ENCODE measurements at places on chromosomes 1 and 21. TPM values are rescaled to one million over a fixed set of nuclear protein-coding genes. Genes with fewer than 3 reads are reported as not detected.

- no peaks in the 10 kb centered on the region for H3K36me3 ChIP-seq
- no peaks in the 10 kb centered on the region for H3K27me3 ChIP-seq
- H3K4me1 ChIP-seq: no peaks in the 10 kb centered on the region
- H3K4me3 ChIP-seq: no peak overlapping the region
- no peak overlapping the region for H3K27ac ChIP-seq
Measured at GRCh38 chr1:59805554-59805953, 9.2 kb upstream of the HOOK1 start.

Gene PAQR7
- polyA plus RNA-seq: 2.7 TPM

- no peaks in the 10 kb centered on the region for H3K4me1 ChIP-seq
- H3K36me3 ChIP-seq: no peaks in the 10 kb centered on the region
- no peaks in the 10 kb centered on the region for H3K27me3 ChIP-seq
- no peak overlapping the region for H3K27ac ChIP-seq
Measured at GRCh38 chr1:95948023-95948422, 714.0 kb downstream of the RWDD3 start.

Gene FCRL1
- polyA plus RNA-seq: 953 TPM

DNA sequence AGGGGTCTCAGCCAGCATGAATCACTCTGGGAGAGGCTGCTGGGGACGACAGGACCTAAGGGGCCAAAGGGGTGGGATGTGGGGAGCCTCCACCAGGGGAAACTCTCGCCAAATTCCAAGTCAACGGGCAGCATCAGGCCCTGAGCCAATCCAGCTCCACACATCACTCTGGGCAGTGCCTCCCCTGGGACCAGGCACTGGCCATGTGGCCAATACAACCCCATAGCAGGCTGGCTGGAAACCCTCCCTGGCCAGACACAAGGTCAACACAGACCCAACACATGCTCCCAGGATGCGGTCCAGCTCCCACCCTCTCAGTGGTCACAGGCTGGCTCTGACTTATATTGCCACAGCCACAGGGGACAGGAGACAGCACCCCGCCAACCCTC lies 60.0 kb downstream of the MEGF6 start:
- H3K27me3 ChIP-seq: no peaks in the 10 kb centered on the region
- no peaks in the 10 kb centered on the region for H3K36me3 ChIP-seq
- H3K4me1 ChIP-seq: no peaks in the 10 kb centered on the region
- H3K4me3 ChIP-seq: no peak overlapping the region

GRCh38 chr1:167790117-167790516 lies 68.3 kb downstream of the MPZL1 start:
- H3K4me3 ChIP-seq: no peak overlapping the region
- no peaks in the 10 kb centered on the region for H3K36me3 ChIP-seq
- DNase-seq: no peak
- H3K27ac ChIP-seq: no peak overlapping the region

- no peak overlapping the region for H3K4me3 ChIP-seq
- no peaks in the 10 kb centered on the region for H3K36me3 ChIP-seq
- no peaks in the 10 kb centered on the region for H3K4me1 ChIP-seq
- no peak for DNase-seq
- no peaks in the 10 kb centered on the region for H3K27me3 ChIP-seq
Measured at GRCh38 chr1:224523676-224524075, 89.1 kb upstream of the WDR26 start.

Gene NEXN
- 0.07 TPM for polyA plus RNA-seq

GRCh38 chr1:38569932-38570656 lies 289.5 kb downstream of the RRAGC start:
- no peaks in the 10 kb centered on the region for H3K4me1 ChIP-seq
- DNase-seq: no peak
- H3K27ac ChIP-seq: no peak overlapping the region

DNA sequence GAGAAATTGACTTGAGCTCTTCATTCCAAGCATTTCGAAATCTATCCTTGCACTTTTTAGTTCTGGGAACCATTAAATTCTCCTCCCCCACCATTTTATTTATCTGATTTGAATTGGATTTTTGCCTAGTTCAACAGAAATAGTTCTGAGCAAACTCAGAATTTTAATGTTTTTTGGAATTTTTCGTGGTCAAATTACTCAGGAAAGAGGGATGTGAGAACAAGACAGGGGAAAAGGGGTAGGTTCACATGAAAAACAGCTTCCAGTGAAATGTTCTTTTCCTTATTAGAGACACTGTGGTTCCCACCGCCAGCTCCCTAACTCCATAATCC lies 5.7 kb upstream of the ZNF697 start:
- H3K27me3 ChIP-seq: no peaks in the 10 kb centered on the region
- no peak for DNase-seq
- H3K36me3 ChIP-seq: no peaks in the 10 kb centered on the region
- no peak overlapping the region for H3K4me3 ChIP-seq

Gene LPAR3
- polyA plus RNA-seq: not detected

DNA sequence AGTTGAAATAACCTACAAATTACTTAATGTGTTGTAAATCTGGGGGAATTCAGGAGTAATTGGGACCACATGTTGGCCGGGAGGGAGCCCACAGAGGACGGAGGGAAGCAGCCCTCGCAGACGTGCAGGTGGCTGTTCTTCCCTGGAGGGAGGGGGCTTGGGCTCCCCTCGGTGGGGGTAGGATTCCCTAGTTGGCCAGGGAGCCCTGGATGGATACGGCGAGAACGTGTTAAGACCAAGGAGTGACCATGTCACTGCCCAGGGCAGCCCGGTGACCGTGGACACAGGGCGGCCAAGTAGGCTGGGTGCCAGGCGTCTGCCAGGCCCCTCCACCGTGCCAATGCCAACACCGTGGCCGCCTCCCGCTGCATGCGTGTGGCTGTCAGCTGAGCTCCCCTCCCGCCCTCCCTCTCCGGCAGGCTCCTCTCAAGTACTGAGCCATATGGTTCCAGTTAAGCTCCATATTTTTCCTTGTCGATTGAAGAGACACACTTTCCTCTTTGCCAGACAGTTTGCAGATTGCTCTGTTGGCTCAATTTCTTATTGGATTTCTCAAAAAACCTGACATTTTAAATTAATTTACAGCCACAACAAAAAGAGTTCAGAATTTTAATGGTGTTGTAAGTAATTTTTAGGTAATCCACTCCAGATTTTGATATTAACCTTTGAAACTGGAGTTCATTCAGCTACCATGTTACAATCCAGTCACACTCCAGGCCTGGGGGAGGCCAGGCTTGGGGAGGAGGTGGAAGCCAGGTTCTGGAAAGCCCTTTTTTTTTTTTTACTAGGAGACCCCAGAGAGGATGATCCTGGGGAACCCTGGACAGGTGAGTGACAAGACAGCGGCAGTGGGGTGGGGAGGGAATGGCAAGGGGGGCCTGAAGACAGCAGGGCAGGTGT lies 71.2 kb downstream of the CASZ1 start:
- H3K27me3 ChIP-seq: no peaks in the 10 kb centered on the region
- no peaks in the 10 kb centered on the region for H3K4me1 ChIP-seq
- H3K27ac ChIP-seq: no peak overlapping the region
- DNase-seq: no peak

DNA sequence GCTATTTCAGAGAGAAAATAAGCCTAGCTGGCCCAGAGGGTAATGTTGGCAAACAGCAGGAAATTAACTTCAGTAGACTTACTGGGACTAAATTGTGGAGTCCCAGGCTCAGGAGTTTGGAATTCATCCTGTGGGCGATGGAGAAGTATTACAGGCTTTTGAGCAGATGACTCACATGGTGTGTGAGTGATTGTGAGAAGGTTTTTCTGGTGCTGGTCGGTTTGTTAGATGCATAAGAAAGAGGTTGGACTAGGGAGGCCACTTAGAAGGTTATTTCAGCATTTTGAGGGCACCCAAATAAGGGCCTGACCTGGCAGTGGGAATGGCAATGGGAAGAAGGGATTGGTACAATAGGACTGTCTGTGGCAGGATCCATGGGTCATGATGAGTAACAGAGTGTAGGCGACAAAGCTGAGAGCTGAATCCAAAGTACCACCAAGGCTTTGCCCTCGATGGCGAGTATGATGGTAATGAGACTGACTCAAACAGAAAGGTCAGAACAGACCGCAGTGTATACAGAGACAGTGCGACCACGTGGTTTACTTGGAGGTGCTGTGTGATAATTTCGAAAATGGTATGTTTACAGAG lies 69.2 kb upstream of the KIF26B start:
- H3K4me3 ChIP-seq: no peak overlapping the region
- H3K27me3 ChIP-seq: no peaks in the 10 kb centered on the region
- no peaks in the 10 kb centered on the region for H3K36me3 ChIP-seq
- DNase-seq: no peak
- no peak overlapping the region for H3K27ac ChIP-seq

DNA sequence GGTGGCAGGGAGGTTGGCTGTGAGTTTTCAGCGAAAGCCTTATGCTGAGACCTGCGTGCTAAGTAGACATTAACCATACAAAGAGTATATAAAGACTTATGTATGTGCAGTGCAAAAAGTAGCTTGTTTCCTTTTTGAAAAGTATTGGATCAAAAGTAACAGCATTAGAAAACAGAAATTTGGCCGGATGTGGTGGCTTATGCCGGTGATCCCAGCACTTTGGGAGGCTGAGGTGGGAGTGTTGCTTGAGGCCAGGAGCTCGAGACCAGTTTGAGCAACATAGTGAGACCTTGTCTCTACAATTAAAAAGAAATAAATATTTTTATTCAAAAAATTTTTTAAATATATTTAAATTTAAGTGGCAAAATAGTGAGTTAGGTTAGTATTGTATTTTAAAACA lies 2.2 kb downstream of the RPAP2 start:
- no peak for DNase-seq
- H3K27me3 ChIP-seq: no peaks in the 10 kb centered on the region
- no peak overlapping the region for H3K27ac ChIP-seq
- H3K36me3 ChIP-seq: peaks cover 22% of the 10 kb centered on the region
- no peak overlapping the region for H3K4me3 ChIP-seq

Gene SPATA45
- polyA plus RNA-seq: not detected

Gene ALX3
- polyA plus RNA-seq: not detected

- no peaks in the 10 kb centered on the region for H3K36me3 ChIP-seq
- no peaks in the 10 kb centered on the region for H3K27me3 ChIP-seq
- DNase-seq: no peak
- H3K27ac ChIP-seq: no peak overlapping the region
Measured at GRCh38 chr1:167881786-167882185, 32.1 kb downstream of the ADCY10 start.

DNA sequence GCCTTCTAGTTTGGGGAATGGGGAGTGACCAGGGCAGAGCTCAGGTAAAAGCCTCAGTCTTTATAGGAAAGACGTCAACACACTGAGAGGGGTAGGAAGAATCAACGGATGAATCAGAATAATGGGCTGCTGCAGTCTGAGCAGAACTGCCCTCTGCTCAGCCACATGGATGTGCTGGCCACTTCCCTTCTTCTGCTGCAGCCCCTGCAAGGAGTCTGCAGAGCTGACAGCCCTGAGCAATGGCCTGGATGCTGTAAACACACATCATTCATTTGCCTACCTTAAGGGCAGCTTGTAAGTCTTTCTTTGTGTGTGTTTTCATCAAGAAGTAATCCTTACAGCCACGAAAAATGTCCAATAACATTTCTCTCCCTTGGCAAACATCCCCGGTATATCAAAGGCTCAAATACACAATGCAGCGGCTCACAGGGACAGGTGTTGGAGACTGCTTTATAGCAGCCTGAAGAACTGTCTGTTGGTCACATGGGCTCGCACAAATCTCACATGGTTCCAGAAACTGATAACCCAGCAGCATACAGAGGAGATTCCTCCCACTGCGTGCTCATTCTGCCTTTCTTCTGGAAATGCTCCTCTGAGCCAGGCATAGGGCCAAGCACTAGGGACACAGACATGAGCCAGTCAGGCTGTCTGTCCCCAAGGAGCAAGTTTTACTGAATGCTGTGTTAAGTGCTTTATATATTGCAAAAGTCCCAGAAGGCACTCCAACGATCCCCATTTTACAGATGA lies 110.1 kb downstream of the HMGB4 start:
- no peak overlapping the region for H3K4me3 ChIP-seq
- H3K36me3 ChIP-seq: no peaks in the 10 kb centered on the region
- H3K4me1 ChIP-seq: no peaks in the 10 kb centered on the region
- no peak for DNase-seq

DNA sequence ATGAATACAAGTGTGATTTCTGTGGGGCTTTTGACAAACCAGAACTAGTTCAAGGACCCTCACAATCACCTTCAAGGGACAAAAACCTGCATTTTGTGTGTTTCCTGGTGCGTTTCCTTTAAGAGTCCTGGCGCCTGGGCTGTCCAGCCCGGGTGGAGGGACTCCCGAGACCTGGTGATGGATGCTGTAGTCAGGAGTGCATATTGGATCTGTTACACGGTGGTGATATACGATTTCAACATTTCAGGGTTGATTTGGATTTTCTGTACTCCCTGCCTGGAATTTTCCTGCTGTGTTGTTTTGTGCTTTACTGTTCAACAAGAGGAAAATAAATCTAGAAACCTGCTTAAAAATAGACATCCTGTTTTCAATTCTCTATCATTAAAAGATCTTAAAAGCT lies 162.0 kb downstream of the KIF26B start:
- no peak overlapping the region for H3K4me3 ChIP-seq
- no peaks in the 10 kb centered on the region for H3K36me3 ChIP-seq
- no peak for DNase-seq
- H3K27ac ChIP-seq: no peak overlapping the region
- H3K4me1 ChIP-seq: no peaks in the 10 kb centered on the region
- no peaks in the 10 kb centered on the region for H3K27me3 ChIP-seq

Gene SH3D21
- 0.49 TPM for polyA plus RNA-seq

Gene HFM1
- polyA plus RNA-seq: not detected

- DNase-seq: peak; percentile 78
- H3K27ac ChIP-seq: peak overlapping the region; percentile 49
- no peaks in the 10 kb centered on the region for H3K36me3 ChIP-seq
- H3K4me3 ChIP-seq: peak overlapping the region; percentile 62
- H3K4me1 ChIP-seq: peaks cover 16% of the 10 kb centered on the region
- H3K27me3 ChIP-seq: no peaks in the 10 kb centered on the region
Measured at GRCh38 chr1:59146651-59147358, 150.1 kb upstream of the FGGY start.

DNA sequence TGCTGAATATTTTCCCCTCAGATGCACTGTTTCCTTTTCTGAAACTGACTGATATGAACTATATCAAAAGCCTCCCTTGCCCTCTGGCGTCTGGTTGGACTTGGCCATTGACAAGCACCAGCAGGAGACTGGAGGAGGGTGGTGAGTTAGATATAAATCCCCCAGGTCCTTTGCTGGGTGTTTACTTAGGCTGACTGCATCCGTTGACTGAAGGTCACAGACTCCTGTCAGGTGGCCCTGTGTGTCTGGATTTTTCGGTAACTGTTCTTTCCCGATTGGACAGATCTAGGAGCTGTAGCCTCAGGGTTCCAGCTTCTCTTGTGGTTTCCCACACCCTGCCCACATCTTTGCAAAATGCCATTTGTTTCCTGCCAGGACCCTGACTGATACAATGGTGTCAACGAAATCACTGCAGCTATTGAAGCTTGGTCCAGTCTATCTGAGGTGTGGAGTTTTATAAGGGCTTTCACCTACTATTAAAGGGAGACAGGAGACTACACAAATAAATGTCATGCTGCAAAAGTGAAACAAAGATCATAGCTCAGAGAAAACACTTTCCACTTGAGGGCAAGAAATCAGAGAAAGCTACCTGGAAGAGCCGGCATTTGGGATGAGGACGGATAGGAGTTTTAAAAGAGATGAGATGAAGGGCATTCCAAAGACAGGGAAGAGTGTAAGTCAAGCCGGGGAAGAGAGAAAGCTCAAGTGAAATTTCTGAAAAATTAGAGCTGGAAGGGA lies 1.5 kb upstream of the MAGI3 start:
- H3K27me3 ChIP-seq: peaks cover 21% of the 10 kb centered on the region
- DNase-seq: peak; percentile 15
- H3K4me3 ChIP-seq: no peak overlapping the region
- H3K4me1 ChIP-seq: peaks cover 19% of the 10 kb centered on the region
- H3K36me3 ChIP-seq: no peaks in the 10 kb centered on the region

GRCh38 chr1:59601811-59602210 lies 212.9 kb upstream of the HOOK1 start:
- no peaks in the 10 kb centered on the region for H3K4me1 ChIP-seq
- H3K4me3 ChIP-seq: no peak overlapping the region
- H3K27me3 ChIP-seq: no peaks in the 10 kb centered on the region

All from B cell (primary cell).